Activated naive CD4-positive, alpha-beta T cell (primary cell): ENCODE measurements at places on chromosomes 12 and 14.

- DNase-seq: no peak
Observed at GRCh38 chr12:71162832-71163763, 5.3 kb upstream of the TSPAN8 start.

- no peak for DNase-seq
Observed at GRCh38 chr14:77825895-77826519, 26.1 kb downstream of the ADCK1 start.

GRCh38 chr14:31854508-31855075 lies 222.5 kb upstream of the ARHGAP5 start:
- no peak for DNase-seq

- DNase-seq: no peak
Observed at GRCh38 chr12:10179776-10180181, 947 bp downstream of the TMEM52B start.

DNA sequence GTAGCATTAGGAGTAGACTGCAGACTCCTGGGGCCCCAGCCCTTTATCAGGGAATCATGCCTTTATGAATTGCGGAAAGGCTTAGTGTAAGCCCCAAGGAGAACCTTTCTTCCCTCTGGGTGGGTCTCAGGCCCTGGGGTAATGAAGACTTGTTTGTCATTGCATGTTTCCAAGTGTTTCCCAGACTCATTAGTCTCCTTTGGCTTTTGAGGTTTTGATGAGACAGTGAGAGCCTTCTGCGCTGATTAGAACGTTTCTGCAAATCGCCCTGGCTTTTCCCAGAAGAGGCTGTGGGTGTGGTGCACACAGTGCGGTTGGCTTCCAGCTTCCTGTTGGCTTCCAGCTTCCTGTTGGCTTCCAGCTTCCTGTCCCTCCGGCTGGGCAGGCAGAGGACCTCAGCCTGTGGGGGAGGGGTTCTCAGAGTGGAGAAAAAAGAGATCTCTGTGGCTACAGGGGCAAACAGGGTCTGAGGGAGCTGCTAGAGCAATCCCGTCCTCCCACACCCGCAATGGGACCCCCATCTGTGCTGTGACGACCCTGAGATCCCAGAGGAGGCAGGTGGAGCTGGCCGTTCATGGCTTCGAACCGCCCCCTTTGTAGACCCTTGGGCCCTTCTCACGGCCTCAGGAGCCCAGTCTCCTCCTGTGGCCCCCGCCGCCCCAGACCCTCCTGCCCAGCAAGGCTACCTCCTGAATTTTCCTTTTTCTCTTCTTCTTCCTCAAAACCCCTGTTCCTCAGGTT lies 42.1 kb downstream of the GPR68 start:
- no peak for DNase-seq

DNA sequence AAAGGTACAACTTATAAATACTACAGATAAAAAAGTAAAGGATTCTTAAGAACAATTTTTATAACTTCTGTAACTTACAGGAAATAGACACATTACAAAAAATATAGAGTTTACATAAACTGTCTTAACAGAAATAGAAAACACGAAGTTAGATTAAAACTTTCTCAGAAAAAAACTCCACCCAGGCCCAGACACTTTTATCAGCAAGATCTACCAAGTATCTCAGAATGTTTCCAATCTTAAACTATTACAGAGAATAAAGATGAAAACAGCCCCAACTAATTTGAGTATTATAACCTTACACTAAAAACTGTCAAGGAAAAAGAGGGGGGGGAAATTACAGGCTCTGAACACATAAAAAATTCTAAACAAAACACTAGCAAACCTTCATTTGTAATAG lies 8.2 kb downstream of the ZFC3H1 start:
- DNase-seq: no peak

GRCh38 chr12:1284611-1285010 lies 293.6 kb downstream of the ERC1 start:
- no peak for DNase-seq
